NCI-H2107 (cell line): ENCODE measurements at places on chromosomes 6 and 20.

GRCh38 chr6:159606786-159607185 lies 86.3 kb downstream of the SOD2 start:
- no peak for DNase-seq

GRCh38 chr6:1770968-1771723 lies 161.4 kb downstream of the FOXC1 start:
- no peak for DNase-seq

DNA sequence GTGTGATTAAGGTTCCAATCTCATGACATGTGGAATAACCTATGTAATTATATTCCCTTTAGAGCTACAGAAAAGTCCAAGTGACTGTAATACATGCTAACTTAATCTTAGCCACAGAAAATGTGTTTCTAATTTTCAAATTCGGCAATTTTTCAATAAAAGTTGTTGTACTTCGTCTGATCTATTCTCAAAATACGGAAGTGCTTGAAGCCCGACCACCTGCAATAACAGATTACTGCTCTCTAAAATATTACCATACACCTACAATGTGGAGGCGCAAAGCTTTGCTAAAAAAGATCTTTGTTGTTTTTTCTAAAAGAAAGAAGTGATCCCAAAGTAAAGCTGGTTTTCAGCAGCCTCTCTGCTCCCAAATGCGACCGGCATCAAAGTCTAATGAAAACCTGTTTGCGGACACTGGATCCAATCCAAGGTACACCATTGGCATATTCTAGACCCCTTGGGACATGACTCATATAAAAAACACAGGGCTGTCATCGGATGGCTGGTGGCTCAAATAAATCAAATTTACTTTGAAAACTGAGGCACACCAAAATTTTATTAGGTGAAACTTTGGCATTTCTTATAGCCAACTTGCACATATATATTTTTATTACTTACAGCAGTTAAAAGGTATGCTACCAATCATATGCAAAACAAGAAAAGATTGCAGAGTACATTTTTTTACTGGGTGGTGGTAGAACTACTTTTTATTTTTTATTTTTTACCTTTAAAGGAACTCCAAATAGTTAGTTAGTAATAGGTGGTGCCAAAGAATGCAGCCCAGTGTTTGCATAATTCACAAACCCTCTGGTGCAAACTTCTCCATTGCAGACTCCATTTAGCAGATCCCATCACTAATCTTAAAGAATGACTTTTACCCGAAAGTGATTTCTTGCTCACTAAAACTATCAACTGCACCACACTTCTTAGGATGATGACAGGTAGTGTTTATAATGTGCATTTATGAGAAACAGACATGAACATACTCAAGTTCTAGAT lies 118.7 kb upstream of the TBX18 start:
- no peak for DNase-seq

GRCh38 chr6:102679865-102680264 lies 1286.4 kb downstream of the GRIK2 start:
- no peak for DNase-seq

- DNase-seq, result no peak
Observed at GRCh38 chr6:143863771-143864170, 503 bp upstream of the ZC2HC1B start.
